ENCODE measurements at places on chromosomes 13 and 19.

- no peak for DNase-seq
These were observed 22.6 kb downstream of the RASL11A start for GRCh38 chr13:27293076-27293691.

DNA sequence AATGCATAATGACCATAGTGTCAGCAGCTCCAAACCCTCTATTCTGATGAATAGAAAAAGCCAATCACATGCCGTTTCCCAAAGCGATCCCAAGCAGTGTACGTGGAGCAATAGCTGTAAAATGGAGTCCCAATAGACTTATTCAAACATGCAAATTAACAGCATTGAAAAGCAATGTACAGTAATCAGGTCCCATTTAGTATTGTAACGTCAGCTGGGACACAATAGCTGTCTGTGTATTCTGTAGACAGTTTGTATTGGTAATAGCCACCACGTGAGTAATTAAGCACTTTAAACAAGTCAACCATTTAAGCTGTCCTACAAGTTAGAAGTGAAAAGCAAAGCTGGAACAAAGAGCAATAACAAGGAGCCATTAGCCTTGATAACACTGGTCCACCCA is 698.2 kb downstream of the PCDH17 start:
- DNase-seq, result no peak

DNA sequence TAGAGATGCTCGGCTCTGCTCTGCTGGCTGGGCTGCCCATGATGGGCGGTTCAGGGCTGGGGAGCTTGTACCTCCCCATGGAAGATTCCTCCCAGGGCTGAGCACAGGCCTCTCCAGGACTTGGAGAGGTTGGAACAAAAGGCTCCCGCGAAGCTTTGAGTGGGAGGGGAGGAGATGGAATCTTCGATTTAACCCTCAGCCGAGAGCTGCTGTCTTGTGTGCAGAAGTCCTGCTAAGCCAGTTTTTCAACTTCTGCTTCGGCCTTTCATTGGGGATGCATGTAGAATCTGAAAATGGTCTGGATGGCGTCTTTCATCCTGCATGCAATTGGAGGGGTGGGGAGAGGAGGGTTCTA is 163.3 kb downstream of the KDM4B start:
- no peak for DNase-seq

GRCh38 chr13:47332149-47332548 is 435.3 kb upstream of the HTR2A start:
- DNase-seq, result no peak
